ENCODE measurements at places on chromosomes 7 and 10. TPM values are rescaled to one million over a fixed set of nuclear protein-coding genes. Genes with fewer than 3 reads are reported as not detected.

DNA sequence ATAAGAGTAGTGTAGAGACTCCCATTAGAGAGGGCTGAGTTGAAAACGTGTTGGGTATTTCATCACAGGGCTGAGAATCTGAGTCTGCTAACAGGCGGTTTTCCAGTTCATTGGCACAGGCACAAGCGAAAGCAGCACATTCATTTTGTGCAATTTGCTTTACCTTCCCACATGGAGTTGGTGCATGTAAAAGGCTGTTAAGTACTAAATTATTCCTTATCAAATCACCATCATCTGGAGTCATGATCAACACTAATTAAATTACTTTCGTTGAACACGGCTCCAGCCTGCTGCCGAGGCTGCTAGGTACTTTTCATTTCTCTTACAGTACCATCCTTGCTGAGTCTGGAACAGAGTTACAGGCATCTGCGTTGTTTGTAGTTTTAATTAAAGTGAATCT lies 43.8 kb downstream of the ETV1 start:
- no peak for DNase-seq

DNA sequence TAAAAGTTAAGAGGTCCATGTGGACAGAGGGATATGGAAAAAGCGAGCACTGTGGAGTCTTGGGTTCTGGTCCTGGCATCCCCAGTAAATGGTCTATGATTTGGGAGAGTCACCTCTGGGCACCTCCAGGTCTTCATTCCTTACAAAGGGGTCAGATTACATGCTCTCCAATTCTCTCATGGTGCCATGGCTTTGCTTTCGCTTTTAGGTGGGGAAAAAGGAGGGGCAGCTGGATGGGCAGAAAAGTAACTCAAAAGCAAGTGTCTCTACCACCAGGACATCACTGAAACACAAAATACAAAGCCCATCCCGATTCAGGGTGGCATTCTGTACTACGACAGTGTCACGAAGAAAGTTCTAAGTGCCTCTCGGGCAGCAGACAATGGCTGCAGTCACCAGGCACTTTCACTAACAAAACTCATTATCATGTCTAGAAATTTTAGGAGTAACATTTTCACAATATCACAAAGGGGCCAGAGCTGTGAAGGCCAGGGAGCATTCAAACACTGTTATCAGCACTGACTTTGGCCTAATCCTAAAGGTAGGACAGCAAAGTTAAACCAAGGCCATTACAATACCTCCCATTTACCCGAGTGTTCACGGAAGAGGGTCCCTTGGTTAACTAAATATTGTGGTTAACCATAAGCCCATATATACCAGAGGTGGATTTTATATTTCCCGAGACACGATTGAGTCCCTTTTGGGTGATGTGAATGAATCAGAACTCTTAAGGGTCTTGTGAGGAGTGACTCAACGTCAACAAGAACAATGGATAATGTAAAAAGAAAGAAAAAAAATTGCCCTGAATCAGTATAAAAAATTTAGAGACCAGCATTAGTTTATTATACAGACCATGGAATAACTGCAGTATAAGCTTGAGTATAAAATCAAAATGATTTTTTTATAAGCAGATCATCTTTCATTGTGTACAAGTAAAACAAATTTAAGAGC lies 2.5 kb downstream of the PSAP start:
- no peak for DNase-seq

DNA sequence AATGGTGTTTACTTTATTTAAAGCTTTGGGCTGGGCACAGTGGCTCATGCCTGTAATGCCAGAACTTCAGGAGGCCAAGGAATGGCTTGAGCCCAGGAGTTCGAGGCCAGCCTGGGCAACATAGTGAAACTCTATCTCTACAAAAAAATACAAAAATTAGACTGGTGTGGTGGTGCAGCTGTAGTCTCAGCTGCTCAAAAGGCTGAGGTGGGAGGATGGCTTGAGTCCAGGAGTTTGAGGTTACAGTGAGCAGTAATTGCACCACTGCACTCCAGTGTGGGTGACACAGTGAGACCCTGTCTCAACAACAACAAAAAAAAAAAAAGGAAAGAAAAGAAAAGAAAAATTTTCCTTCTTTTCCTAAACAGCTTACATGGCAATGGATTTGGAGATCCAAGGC lies 22.0 kb downstream of the SLC16A9 start:
- no peak for DNase-seq

- no peak for DNase-seq
Observed at GRCh38 chr7:46830-47140, 145.6 kb upstream of the FAM20C start.

The C10orf62 gene
- polyA plus RNA-seq = 0.35 TPM

DNA sequence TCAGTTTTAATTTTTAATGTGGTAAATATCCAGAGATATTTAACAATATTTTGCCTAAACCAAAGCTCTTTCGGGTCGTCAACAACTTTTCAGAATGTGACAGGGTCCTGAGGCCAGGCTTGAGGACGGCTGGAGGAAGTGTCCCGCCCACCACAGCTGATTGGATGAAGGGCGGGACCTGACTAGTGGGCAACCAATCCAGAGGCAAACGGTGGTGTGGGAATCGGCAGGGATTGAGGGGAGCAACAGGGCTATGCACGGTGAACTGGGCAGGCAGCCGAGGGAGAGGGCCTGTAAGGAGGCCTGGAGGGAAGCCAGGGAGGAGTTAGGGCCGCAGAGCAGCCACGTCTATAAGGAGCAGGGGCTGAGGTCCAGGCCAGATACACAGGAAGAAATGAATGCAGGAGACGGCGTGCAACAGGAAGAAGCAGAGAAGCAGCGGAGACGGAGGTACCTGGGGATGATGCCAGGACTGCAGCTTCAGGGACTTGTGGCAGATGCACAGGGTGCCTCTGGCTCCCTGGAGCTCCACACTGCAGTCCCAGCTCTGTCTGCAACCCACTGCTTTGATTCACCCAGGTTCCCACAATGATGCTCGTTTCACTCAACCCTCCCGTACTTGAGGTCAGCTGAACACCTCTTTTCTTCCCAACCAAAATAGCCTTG lies 46.1 kb upstream of the ZMIZ1 start:
- no peak for DNase-seq

DNA sequence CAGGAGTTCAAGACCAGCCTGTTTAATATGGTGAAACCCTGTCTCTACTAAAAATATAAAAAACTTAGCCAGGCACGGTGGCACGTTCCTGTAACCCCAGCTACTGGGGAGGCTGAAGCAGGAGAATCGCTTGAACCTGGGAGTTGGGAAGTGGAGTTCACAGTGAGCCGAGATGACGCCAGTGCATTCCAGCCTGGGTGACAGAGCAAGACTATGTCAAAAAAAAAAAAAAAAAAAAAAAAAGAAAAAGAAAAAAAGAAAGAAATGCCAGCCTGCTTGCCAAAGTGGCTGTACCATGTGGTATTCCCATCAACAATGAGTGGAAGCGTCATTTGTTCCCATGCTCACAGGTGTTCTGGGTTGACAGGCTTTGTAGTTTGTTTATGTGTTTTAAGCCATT lies 43.3 kb upstream of the NPTX2 start:
- no peak for DNase-seq

GRCh38 chr10:12518024-12518423 lies 168.7 kb downstream of the CAMK1D start:
- no peak for DNase-seq

- DNase-seq = no peak
Observed at GRCh38 chr7:121279822-121280221, 49.0 kb upstream of the WNT16 start.

DNA sequence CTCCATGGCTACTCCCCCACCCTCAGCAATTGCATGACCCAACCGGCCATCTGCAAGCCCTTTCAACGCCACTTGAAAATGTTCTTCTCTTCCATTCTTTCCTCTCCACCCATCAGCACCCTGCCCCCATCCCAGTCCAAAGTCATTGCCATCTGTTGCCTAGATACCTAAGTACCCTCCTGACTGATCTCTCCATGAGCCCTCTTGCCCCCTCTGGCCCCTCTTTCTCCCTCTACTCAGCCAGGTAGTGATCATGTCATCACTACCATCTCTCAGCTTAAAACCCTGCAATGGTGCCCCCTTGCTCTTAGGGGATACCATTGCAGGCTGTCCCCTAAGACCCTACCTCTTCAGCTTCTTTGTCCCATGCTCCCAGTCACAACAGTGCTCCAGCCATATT lies 30.5 kb upstream of the BTRC start:
- no peak for DNase-seq

The PRKCQ gene
- polyA plus RNA-seq = 17.6 TPM

- no peak for DNase-seq
Observed at GRCh38 chr7:117839507-117839906, 33.7 kb downstream of the CTTNBP2 start.
